ENCODE measurements at places on chromosomes 12 and 14.

DNA sequence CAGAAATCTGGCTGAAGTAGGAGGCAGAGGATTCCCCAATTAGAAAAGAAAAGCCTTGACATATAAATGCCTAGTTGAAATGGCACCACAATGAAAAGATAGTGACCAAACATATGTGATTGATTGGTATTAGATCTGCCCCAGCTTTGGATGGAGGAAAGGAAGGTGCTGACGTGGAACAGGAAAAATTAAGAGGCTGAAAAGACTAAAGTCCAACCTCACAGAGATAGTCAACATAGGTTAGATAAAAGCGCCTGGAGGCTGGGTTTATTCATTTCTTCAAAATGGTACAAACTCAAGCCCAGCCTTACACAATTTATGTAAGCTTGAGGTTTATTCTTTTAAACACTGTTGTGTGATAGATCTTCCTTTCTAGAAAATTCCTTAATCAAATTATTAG lies 129.6 kb downstream of the RPS29 start:
- no peak for DNase-seq

GRCh38 chr12:49708851-49709250 lies 1.6 kb upstream of the FMNL3 start:
- DNase-seq: no peak

DNA sequence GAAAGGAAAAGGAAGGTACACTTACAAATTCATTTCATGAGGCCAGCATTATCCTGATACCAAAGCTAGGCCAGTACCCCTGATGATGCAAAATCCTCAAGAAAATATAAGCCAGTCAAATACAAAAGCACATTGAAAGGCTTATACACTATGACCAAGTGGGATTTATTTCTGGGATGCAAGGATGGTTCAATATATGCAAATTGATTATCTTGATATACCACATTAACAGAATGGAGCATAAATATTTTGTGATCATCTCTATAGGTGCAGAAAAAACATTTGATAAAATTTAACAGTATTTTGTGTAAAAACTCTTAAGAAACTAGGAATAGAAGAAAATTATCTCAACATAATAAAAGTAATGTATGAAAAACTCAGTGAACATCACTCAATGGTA lies 97.0 kb upstream of the BCAT1 start:
- no peak for DNase-seq

GRCh38 chr12:118456741-118457140 lies 80.4 kb downstream of the SUDS3 start:
- no peak for DNase-seq

DNA sequence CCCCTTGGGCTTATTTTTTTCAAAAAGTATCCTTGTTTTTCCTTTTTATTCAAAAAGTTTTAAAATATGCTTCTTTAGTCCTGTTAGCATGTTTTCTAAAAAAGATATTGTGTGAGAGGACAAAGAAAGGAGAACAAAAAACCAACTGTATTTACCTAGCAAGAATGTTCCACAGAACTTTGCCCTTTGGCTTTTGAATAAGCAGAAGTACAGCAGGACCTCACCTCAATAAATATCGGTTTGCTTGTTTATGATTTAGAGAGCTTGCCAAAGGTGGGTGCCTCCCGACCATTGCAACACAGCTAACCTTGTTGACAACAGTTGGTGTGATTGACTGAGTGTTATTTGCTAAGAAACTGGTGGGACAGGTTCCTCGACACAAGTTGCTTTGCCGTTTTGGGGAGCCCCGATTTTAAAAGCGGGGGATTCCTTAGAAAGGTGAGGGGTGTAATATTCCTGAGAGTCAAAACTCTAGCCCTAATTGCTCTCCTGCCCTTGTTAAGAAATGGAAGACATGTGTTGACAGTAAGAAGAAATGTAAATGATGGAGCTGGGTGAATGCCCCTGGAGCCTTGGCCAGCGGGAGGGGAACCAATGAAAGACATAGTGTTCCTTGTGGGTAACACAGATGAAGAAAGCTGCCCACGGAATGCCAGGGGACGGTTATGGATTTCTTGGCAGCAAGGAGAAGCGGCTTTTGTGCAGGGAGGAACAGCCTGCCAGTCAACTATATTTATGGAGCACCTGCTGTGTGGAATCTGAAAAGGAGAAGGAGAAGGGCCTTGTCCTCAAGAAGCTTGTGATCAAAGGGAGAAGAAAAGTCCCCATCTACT lies 13.7 kb downstream of the MYBPC1 start:
- no peak for DNase-seq

DNA sequence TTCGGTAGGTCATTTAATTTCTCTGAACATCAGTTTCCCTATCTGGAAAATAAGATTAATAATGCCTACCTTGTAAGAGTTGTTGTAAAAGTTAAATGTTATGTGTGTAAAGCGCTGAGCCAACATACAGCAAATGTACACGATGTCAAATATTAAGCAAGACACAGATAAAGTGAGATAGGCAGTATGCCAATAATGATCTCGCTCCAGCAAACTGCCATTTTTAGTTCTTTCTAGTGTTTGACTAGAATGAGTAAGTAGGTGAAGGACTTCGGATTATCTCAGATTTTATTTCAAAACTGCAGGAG lies 840 bp downstream of the DHRS7 start:
- no peak for DNase-seq

GRCh38 chr12:6310771-6311610 lies 509 bp downstream of the PLEKHG6 start:
- DNase-seq: no peak

DNA sequence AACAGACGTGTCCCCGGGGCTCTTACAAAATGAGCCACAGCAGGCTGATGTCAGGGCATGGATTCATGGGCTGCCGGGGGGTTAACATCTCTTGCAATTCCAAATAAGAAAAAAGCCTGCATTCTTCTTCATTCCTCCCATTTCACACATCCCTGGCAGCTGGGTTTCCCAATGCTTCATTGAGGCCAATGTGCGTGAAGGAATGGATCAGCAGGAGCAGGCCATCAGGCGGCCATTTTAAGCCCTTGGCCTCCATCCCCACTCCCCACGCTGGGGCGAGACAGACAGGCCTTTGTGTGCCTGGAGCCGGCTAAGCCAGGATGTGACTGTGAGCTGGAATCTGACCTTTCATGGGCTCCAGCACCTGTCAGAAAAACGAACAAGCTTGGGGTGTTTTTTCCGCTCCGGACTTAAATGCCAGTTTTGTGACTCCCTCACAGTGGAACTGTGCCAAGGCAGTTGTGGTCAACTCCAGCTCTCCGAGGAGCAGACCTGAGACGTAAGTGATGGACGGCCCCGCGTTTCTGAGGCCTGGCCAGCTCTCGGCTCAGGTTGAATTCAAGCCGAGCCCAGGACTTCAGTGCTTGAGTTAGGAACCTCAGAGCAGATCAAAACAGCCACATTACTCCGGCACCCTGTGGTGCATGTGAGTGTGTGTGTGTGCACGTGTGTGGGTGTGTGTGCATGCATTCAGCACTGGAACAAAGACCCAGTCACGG lies 133.1 kb downstream of the TMEM30B start:
- no peak for DNase-seq

DNA sequence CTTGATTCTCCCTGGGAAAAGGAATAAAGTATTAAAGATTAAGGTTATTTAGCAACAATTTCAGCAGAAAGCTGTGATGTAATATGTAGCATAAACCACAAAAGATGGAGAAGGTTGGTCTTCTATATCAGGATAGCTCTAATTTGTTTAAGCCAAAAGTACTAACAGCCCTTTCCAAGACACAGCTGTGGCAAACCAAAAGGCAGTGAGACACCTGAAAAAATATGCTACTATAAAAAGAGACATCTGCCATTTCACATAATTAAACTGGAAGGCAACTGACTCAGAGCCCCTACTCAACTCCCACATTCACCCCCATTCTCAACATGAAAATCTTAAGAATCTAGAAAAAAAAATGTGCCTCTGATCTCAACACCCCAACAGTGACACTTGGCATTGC lies 390.2 kb upstream of the PRICKLE1 start:
- DNase-seq: no peak

GRCh38 chr12:54419088-54419887 lies at the start of gene ITGA5:
ITGA5 (minus strand) TSS chr12:54419266; CDS start chr12:54419198, 68 bp downstream.
- DNase-seq: no peak

DNA sequence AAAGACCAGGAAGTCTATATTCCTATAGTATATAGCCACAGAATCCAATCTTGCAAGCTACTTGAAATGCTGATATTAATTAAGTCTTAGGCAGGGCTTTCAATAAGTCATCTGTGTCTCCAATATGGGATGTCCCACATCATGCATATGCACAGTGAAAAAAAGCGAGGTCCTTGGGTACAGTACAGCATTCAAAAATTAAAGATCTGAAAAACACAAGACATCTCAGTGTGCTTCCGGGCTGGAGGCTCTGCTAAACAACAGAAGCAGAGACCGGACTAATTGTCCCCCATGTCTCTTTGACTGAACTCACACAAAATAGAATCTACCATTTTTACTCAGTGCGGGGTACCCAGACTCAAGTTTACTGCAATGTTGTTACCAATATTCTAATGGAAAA lies 156.0 kb downstream of the DAD1 start:
- no peak for DNase-seq

DNA sequence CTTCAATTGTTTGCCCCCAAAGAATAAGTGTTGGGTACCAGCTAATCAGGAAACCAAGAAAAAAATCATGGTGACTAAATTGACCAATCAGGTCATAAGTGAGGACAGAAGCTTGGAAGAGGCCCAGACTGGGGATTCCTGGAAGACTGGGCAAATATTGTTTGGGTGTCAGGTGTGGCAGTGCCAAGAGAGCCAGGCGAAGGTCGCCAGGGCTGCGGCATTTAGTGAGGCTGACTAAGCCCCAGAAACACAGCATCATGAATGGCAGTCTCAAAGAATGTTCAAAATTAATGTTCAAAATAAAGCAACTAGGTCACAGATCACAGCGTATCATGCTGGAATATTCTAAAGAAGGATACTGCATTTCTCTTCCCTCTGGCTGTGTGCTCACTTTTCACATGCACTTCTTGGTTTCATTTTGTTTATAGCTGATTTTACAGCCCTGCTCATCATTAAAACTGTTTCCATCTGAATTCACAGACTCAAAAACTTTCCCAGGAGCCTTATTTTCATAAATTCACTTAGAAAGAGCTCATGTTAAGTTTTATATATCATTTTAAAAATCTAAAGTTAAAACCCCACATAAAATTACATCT lies 85.3 kb upstream of the OVCH1 start:
- DNase-seq: no peak

- DNase-seq: no peak
These were observed 115.4 kb downstream of the DUSP6 start for GRCh38 chr12:89236748-89237383.

- DNase-seq: no peak
These were observed 84.5 kb upstream of the RTL1 start for GRCh38 chr14:100988011-100988410.

All from NCI-H1930 (cell line).